NCI-H2081 treated with DMSO at 0.1 percent for 48 hours (cell line): ENCODE measurements at places on chromosomes 3 and 15.

DNA sequence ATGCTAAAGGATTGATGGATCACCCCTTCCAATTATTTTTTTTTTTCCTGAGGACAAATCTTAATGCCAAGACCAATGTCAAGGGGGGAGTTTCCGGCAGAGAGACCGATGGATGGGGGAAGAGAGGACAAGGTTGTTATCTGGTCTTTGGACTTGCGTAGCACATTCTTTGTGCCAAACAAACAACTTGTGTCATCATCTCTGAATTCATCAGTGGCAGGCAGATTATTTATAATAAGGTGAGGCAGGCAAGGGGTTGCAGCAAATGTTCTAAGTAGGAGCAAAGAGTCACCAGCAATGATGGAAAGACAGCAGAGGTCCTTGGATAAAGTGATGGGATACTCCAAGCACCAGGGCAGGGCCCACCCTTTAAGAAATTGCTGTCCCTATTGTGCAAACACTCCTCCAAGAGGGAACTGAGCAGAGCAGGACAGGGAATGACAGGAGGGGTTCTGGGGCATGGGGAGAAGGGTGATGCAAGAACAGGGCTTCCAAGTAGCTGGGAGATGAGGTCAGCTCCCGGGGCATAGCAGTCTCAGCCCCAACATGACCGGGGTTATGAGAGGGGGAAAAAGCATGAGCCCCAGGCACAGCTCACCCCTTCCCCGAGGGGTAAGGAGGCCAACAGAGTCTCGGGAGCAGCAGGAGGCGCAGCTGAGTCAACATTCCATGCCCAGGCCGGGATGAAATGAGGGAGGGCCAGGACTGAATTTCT is 57.4 kb downstream of the ANXA2 start:
- DNase-seq, result no peak

- no peak for DNase-seq
Measured at GRCh38 chr15:35736150-35736549, 190.2 kb upstream of the DPH6 start.

GRCh38 chr3:125231895-125232294 is 19.3 kb upstream of the SLC12A8 start:
- DNase-seq, result no peak

- no peak for DNase-seq
Measured at GRCh38 chr3:108008931-108009639, 81.7 kb downstream of the CD47 start.

DNA sequence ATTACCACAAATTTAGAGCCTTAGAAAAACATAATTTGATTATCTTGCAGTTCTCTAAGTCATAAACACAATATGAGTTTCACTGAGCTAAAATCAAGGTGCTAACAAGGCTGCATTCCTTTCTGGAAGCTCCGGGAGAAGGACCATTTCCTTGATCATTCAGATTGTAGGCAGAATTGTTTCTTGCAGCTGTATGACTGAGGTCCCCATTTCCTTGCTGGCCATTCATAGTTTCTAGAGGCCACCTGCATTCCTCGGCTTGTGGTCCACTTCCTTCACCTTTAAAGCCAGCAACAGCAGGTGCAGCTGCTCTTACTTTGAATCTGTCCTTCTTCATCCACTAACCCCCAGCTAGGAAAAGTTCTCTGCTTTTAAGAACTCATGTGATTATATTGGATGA is 58.7 kb downstream of the IFT80 start:
- no peak for DNase-seq

DNA sequence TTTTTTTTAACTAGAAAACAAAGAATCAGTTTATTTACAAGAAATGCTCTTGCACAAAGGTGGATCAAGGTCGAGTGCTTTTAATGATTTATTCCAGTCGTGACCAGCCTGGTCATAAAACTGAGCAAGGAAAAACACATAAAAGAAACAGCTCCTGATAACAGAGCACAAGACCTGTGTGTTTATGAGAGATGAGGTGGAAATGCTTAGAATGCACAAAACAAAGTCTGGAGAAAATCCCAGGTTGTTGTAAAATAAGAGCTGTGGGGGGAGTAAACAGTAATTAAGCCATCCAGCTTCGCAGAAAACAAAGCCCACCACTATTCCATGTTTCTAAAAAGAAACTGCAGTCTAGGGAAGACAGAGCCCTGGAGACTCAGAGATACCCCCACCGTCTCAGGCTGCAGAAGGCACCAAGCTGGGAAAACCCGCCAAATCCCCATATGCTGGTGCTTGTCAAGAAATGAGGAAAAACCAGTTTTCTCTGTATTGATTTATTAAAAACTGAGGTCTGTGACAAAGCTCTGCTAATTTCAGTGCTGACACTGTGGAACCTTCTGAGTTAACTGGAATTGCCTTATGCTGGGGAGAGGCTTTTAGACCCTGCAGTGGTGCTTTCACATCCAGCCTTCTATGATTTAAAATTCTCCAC is 139.3 kb downstream of the ADAMTS17 start:
- no peak for DNase-seq

GRCh38 chr3:30292192-30292893 is 314.1 kb upstream of the TGFBR2 start:
- DNase-seq, result no peak

DNA sequence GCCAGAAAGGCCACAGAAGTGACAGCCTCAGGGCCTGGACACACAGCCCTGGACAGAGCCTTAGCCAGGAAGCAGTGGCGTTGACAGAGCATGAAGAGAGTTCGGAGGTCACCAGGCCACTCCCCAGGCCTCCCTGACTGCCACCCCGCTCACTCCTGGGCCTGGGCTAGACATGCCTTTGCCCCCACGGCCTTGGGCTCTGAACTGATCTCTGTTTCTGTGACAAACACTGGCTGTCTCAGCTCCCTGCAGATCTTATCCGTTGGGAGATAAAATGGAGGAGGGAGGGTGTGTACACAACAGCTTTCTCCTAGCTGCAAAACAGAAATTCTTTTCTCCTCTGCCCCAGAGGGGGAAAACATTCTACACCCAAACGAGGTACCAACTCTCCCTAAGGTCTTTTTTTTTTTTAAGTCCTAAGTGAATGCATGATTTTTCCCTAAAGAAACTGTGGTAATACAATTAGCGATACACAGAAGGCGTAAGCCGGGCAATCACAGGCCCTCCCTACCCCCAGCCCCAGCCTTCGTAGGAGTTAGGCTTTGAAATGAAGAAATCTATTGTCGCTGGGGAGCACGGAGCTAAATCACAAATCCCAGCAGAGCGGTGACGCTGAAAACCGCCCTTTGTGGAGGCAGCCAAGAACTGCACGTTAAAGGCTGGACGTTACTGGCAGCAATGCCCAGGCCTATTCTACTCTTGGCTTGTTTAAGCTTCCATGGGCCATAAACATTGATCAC is 45.0 kb downstream of the SRGAP3 start:
- no peak for DNase-seq

GRCh38 chr3:89560568-89560967 is 453.1 kb downstream of the EPHA3 start:
- DNase-seq, result no peak

DNA sequence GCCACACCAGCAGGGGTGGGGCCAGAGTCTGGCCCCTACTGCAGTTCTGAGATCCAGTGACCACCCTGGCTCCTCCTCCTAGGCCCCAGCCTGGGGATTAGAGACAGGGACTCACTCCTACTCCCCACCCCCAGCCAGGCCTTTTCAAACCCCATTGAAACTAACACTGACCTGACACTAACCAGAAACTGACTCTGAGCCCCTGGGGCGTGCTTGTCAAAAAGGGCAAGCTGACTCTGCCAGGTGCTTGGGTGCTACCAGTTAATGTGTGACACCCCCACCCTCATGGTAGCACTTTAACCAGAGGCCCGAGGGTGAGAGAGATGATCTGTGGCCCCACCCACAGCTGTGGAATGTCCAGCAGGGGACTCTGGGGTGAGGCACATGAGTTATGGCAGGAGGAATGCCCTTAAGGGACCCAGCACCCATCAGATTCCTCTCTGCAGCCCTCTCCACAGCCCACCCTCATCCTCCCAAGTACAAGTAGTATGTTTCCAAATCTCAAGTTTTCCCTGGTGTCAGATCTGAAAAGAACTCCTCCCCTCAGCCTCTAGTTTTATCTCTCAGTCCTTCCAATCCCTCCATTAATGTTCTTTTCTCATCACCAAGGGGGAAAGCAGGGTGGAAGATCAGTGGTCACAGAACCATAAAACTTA is 1.4 kb downstream of the PTH1R start:
- DNase-seq, result no peak

DNA sequence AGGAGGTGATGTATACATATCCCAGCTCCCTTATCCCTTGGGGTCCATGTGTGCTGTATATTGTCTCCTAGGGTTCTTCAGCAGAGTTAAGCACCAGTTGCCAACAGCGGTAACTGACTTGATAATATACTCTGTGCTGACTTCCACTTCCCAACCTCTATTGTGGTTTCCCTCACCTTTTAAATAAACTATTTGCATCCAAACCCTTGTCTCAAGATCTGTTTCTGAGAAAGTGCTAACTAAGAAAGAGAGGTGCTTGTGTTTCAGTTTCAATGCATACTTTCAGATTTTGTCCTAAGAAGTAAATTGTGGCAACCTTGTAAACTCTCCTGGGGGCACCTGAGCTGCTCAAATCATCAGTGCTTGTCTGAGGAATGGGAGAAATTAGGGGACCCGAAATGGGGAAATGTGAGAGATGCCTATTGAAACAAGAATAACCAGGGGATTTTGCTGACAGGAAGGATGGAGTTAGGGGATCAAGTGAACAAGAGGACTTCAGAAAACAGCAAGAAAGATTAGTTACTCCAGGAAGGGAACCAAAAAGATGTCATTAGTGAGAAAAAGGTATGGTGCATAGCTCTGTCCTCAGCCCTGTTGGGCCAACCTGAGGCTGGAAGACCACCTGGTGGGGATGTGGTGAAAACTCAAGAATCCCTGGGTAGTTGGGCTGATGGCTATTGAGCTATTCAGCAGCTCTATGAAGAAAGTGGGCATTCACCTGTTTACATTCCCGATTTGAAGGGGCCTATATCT is 50.9 kb upstream of the MRPL3 start:
- no peak for DNase-seq

DNA sequence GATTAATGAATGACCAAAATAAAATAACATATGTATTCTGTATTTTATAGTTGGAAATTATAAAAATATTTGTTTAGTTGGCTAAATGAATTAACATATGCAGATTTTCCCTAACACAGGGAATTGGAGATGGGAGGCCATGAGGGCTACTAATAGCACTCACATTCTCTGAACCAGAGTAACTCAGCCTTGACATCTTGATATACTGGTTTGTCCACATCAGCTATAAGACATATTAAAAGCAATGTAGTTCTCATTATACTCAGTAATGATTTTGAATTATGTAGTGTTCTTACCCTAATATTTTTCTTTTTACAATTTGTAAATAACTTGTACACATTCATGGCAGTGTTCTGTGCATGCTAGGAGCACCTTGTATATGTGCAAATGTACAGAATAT is 255.9 kb downstream of the EPHA6 start:
- DNase-seq, result no peak

DNA sequence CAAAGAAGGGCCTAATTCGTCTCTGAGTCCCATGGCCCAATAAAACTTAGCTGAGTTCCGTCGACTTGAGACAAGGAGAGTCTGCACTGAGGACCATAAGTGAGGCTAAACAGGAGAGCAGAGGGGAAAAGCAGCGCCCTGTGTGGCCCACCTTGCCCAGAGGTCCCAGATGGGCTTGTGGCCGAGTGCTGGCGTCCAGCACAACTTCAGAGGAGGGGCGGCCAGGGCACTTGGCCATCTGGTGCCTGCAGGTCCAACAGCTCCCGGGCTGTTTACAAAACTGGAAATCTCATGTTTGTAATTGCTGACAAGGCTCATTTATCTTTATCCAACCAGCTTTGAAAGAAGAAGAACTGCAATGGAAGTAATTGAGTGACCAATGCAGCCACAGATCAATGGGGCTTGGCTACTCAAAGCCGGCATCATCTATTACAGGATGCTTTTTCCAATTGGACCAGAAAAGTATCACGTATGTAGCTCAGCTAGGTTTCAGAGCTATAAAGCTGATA is 306.3 kb downstream of the OCA2 start:
- no peak for DNase-seq

DNA sequence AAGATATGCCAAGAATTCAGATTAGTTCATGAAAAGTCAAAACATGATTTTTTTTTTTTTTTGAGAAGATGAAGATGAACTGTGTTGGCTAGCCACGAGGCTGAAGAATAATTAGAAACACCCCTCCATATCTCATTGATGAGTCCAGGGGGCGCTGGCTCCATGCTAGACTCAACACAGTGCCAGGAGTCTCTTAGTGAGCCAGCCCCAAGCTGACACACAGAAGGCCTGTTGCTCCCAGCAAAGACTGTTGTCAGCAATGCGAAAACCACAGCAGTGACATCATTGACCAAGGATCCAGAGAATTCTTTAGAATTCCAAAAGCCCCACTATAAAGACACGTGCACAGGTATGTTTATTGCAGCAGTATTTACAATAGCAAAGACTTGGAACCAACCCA is 185.2 kb downstream of the ANXA2 start:
- DNase-seq, result no peak

GRCh38 chr3:17046623-17047022 is 161.9 kb downstream of the PLCL2 start:
- DNase-seq, result no peak

- no peak for DNase-seq
Measured at GRCh38 chr3:57298041-57298440, 5.6 kb upstream of the ASB14 start.

GRCh38 chr15:56731548-56731947 is 1.8 kb downstream of the ZNF280D start:
- DNase-seq, result no peak

- no peak for DNase-seq
Measured at GRCh38 chr3:14524920-14525660, 15.1 kb downstream of the GRIP2 start.

GRCh38 chr15:27937851-27938250 is 161.3 kb downstream of the OCA2 start:
- no peak for DNase-seq

GRCh38 chr15:36598529-36599177 is 19.2 kb downstream of the CDIN1 start:
- DNase-seq, result no peak

DNA sequence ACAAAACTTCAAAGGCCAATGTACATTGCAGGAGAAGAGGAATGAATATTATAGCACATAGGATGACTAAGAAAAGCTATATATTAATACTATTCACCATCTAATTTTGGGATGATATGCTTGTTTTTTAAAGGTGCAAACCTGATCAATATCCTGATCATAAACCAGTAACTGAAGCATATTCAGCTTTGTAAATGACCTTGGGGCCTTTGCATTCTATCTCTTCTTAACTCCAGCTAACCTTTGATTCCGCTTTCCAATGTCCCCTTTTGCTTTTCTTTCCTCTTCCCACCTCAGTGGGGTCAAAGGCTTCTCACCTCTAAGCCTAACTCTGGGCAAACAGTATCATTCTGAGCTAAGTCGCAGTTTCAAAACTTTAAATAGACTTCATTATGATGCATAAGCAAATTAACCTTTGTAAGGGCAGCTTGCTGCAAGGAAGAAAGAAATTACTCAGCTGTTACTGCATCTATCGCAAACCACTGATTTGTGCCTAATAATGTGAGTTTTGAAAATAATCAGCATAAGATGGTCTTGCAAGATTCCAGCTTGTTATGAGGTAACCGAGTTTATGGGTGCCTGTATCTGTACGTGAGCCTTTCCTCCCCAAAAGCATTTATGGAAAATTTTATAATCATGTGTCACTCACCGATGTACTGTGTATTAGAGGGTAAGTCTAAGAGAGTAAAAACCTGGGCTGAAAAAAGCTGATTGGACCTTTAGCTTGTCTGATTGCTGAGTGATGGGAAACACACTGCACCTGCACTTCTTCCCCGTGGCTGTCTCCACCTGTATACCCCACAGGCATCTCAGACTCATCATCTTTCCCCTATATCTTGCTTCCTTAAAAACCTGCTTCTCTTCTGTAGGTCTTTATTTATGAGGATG is 116.8 kb downstream of the TPRG1 start:
- no peak for DNase-seq

GRCh38 chr3:21585216-21585740 is 165.7 kb downstream of the ZNF385D start:
- DNase-seq, result no peak
